ENCODE measurements at places on chromosomes 5 and 9.

- no peak for DNase-seq
These were observed 6.9 kb downstream of the MEGF10 start for GRCh38 chr5:127297348-127298035.

- no peak for DNase-seq
These were observed 24.4 kb downstream of the OLFML2A start for GRCh38 chr9:124801356-124801755.

DNA sequence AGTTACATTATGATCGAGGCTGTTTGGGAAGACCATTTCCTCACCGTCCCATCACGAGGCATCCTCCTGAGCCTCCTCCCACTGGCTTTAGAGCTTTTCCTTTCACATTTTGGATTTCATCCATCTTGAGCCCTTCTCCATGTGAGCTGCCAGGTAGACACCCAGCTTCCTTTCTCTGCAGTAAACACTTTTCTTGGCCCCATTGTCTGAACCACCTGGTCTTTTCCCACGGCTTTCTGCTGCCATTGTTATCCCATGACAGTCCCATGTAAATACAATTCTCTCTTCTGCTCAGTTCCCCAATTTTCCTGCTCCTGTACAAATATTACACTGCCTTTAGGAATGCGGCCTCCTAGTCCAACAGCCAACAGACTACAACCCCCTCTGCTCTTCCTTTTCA is 24.1 kb downstream of the UBE2QL1 start:
- DNase-seq: no peak

- no peak for DNase-seq
These were observed 12.0 kb downstream of the IRX2 start for GRCh38 chr5:2739360-2740050.

GRCh38 chr9:135332979-135333748 is 146.4 kb upstream of the PPP1R26 start:
- DNase-seq: no peak

- no peak for DNase-seq
These were observed 16.8 kb downstream of the SERINC5 start for GRCh38 chr5:80238778-80239679.

DNA sequence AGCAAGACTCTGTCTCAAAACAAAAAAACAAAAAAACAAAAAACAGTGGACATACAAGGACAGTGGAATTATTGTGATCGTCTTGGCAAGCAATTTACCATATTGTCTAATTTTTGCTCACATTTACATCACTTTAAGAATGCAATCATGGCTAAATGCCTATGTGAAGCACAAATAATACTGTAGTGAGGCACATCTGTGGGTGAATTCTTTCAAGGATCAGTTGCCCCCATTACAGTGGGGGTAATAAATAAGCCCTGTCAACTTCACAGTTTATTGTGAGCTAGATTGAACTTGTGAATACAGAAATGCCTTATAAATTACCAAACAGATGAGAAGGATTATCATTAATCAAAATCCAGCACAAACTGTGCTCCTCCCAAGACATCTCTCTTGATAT is 150.2 kb upstream of the PAPPA start:
- DNase-seq: no peak

- DNase-seq: no peak
These were observed 231.4 kb downstream of the MARCHF11 start for GRCh38 chr5:15948190-15948589.

GRCh38 chr9:505741-506059 is 291.0 kb downstream of the DOCK8 start:
- no peak for DNase-seq

GRCh38 chr9:74431467-74431866 is 65.7 kb upstream of the RORB start:
- DNase-seq: no peak

DNA sequence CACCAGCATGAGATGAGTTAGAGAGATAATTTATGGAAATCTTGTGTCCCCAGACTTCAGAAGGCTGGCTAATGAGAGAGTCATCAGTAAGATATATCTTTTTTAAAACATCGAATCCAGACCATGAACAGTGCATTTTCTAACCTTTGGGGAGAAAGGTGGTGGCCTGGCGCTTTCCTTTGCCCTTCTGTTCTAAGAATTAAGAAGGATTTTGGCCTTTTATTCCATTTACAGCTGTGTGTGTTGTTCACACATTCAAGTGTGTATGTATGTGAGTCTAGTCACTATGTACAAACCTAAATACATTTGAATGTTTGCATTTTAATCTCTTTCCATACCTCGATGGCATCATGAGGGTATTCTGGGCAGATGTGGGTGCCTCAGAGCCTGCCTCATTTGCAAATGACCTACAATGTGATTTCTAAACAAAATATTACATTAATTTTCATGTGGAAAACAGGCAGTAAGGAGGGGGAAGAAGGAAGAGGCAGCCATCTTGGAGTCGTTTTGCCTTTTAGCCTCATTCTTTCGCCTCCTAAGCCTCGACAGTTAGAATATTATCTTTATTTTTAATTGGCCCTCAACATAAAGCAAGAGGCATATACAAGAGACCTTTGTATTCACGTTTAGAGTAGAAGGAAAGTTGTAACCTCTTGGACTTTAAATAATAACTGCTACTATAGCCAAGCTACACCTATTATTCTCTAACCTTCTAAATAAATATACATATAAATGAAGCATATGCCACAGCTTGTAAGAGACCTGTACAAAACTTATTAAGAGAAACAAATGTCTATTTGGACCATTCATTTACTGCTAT is 125.3 kb upstream of the TMEM161B start:
- no peak for DNase-seq

- peak; percentile 33 for DNase-seq
These were observed 1.1 kb downstream of the CTNNAL1 start for GRCh38 chr9:109012009-109012875.

DNA sequence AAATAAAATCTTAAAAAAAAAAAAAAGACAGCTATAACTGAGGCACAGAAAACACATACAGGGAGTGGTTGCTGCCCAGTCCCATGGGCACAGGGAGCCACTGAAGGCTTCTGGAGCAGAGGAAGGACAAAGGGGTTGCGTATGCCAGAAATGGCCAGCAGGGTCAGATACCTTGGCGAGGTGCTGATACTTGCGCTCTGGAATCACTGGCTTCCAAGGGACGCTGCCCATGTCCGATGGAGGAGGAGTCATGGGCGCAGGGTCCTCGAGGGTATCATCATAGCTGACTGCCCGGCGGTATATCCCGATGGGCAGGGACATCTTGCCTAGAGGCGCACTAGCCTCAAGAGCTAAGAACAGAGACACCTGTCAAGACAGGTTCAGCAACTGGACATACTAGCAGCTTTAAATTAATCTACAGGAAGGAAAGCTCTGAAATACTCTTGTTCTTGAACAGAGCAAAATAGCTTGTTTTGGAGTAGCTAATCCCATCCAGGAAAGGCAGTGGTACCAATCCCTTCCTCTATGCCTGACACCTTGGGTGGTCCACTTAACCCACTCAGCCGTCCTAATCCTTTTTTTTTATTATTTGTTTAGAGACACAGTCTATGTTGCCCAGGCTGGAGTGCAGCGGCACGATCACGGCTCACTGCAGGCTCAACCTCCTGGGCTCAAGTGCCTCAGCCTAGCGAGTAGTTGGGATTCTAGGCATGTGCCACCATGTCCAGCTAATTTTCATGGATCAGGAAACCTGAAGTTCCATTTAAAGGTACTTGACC is 6.0 kb downstream of the KIAA1191 start:
- DNase-seq: no peak

DNA sequence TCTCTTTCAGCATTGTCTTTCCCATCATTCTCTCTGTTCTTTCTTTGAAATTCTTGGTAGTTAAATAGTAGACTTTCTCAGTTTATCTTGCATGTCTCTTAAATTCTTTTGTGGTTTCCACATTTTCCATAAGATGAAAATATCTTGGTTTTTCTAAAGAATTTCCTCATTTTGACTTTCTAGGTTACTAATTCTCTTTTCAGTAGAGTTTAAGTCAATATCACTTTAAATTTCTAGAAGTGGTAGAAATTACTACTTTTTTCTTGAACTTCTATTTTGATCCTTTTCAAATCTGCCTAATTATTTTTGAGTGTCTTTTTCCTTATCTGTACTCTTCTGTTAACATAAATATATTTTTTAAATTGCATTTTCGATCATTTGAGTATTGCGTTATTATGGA is 23.6 kb upstream of the LRRTM2 start:
- no peak for DNase-seq

DNA sequence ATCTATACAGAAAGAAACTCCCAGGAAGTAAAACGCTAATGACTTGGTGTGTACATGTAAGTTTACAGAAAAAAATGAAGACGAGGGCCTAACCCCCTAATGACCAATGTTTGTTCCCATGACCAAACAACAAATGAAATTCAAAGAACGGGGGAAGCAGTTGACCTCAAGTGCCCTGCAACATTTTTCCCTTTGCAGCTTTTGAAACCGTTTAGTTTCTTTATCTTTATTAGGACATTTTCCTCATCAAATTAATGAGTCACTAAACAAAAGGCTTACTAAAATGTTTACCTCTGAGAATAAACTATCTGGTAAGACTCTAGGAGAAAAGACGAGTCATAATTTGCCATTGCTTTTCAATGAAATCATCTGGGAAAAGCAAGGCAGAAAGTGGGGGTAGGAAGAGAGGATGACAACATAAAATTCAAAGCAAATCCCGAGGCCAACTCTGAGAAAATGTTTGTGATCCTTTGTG is 57.4 kb downstream of the LHFPL2 start:
- no peak for DNase-seq

DNA sequence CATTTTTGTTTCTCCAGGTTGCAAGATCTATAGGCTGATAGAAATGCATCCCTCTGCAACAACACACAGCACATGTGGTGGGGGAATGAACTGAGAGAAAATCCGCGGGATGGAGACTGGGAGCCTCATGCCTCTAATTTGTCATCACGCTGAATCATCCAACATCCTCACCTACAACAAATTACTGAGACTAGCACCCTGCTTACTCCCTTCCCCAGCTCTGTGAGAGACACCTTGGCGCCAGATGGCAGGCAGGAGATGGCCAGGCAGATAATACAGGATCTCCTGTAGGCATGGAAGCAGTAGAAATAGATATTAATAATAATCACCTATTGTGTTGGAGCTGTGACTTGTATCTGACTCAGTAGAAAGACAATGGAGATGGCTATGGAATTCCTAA is 276.9 kb downstream of the SEMA5A start:
- DNase-seq: no peak

GRCh38 chr9:69442486-69442885 is 117.5 kb downstream of the ENTREP1 start:
- no peak for DNase-seq

- DNase-seq: no peak
These were observed 405.2 kb upstream of the WWC1 start for GRCh38 chr5:167886196-167886595.

DNA sequence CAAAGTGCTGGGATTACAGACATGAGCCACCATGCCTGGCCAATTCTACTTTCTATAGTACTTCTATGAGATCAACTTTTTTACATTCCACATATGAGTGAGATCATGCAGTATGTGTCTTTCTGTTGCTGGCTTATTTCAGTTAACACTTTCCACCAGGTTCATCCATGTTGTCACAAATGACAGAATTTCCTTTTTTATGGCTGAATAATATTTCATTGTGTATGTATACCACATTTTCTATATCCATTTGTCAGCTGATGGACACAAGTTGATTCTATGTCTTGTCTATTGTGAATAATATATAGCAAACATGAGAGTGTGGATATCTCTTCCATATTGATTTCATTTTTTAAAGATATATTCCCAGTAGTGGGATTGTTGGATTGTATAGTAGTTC is 17.2 kb downstream of the NLN start:
- DNase-seq: no peak

- DNase-seq: no peak
These were observed 123.3 kb downstream of the TLR4 start for GRCh38 chr9:117827456-117827855.

DNA sequence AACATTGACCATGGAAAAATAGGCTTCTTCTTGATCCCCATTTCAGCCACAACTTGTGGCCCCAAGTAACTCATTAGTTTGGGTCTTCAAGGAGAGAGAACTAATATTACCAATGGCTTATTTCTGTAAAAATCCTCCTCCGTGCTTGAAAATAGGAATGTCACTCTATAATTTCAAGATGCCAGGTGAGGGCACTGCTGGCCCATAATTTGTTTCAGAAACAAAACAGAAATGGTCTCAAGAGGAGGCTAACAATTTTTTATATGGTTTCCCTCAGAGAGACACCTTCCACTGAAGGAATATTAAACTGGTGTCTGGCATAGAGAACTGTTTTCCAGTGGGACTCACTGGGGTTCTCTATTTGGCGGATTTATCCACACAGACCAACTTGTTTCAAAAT is 437.0 kb upstream of the TRPC7 start:
- DNase-seq: no peak

DNA sequence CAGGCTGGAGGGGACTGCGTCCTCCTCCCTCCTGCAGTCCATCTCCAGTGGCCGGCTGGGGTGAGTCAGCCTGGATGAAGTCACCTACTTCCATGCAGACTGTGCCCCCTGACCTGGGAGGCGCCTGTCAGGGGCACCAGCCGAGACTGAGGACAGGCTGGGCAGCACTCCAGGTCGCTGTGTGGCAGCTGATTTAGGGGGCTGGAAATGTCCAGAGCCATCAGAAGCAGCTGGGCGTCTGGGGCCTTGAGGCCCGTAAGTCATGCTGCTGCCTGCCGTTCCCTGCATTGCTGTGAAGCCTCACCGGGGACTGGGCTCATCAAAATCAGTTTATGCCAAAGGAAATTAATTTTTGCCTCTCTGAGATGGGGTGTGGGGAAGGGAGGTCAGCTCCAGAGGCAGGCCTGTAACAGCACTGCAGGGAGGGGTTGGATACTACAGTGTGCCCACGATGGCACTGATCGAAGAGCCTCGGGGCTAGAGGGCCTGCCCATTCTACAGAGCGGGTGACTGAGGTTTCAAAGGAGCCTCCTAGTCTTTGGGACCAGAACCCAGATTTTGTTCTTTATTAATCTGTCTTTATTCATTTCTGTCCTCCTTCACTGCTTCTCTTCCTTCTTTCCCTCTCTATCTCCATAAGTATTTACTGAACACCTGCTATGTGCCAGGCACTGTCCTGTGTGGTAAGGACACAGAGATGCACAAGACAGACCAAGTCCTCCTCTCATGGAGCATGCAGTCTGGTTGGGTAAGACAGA is 70.4 kb upstream of the PSD2 start:
- no peak for DNase-seq

DNA sequence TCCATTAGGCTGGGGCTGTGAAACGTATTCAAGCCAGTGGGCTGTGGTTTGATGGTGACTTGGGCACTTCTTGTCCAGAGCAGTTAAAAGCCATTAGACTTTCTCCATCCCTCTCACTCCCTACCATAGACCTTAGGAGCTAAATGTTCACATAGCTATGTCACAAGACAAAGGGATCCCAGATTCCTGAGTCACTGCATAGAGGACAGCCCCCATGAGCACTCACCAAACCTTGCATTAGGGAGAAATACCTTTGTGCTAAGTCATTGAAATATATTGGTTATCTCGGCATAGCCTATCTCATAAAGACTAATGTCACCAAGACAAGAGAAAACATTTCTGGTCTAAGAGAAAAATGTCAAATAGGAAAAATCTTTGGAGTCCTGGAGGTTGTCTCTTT is 104.3 kb downstream of the TRPM6 start:
- no peak for DNase-seq

GRCh38 chr5:122141751-122142150 is 12.4 kb downstream of the ZNF474 start:
- no peak for DNase-seq

GRCh38 chr9:90853945-90854344 is 52.3 kb downstream of the SYK start:
- DNase-seq: no peak
